ENCODE measurements at places on chromosomes 5 and 9.

DNA sequence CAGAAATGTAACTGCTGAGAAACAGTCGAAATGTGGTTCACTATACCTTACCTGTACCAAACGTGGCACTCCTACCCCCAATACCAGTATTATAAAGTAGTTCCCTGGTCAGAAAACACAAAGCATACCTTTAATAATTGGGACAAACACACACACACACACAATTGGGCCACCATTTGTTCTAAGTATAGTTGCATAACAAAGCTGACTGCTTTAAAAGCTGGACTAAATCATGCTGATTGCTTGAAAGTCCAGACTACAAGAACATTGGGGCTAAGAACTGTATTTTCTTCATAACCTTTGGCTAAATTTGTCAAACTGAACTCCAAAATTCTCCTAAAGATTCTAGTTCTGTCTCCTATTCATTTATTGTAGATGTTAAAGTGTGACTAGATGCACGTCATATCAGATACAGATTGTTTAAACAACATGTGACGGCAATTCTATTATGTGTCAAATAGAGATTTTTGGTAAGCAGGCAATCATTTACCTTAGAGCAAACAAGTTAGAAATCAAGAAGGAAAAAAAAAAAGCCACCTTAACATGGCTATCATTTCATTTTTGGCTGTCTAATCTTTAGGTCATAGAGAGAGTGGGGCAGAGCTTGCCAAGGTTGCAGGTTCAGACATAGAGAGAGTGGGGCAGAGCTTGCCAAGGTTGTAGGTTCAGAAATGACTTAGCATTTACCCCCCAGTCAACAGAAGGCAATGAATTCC, 265.1 kb downstream of the ARL15 start:
- no peak for DNase-seq

GRCh38 chr5:4662756-4663155, 477.4 kb upstream of the ADAMTS16 start:
- no peak for DNase-seq

DNA sequence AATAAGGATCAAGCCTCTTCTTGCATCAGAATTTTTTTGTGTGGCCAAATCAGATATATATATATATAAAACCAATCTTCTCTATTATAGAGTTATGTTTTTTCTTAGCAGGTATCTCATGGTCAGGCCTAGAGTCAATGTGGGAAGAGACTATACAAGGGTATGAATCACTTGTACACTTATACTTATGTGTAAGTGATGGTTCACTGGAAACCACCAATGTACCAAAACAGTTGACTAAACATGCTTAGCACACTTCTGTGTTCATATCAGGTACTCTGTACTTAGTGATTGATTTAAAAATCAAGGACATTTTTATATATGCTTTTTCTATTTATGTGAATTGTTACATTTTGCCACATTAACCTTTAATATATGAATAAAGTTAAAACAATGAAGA, 92.6 kb downstream of the CWC27 start:
- DNase-seq: no peak

GRCh38 chr9:127874301-127875221, 2.9 kb downstream of the AK1 start:
- DNase-seq: no peak

GRCh38 chr5:158473016-158473635, 614.2 kb upstream of the CLINT1 start:
- DNase-seq: no peak

GRCh38 chr5:176529741-176530141, 7.5 kb downstream of the RNF44 start:
- DNase-seq: peak; percentile 37

DNA sequence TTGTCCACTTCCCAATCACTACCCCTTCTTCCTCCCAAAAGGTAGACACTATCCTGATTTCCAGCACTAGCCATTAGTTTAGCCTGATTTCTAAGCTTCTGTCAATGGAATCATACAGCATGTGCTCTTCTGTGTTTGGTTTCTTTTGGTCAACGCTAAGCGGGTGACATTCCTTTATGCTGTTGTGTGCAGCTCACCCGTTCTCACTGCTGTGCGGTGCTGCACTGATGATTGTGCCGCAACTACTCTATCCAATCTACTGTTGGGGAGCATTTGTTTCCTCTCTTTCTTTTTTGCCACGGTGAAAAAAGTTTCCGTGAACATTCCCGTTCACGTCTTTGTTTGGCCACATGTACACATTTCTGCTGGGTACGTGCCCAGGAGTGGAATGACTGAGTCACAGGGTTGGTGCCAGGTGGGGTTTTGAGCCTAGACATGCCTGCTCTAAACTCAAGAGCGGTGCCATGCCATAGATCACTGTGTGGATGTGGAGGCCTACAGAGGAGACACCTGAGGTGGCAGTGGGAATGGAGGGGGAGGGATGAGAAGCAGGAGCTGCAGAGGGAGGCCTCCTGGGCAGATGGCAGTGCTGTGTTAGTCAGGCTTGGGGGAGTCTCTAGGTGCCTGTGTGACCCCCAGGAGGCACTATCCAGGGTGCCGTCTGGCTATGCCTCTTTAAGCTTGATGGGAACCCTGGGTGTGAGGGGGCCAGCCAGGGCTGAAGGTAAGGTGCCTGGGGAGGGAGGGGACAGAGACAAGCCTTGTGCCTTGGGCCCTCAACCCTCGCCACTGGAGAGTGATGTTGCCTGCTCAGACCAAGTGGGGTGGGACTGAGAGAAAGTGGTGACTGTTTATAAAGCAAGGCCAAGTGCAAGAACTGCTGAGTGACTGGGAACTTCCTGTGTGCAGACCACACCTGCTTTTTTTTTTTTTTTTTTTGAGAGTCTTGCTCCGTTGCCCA, 11.4 kb upstream of the ANKRD33B start:
- DNase-seq: no peak

- DNase-seq: no peak
Observed at GRCh38 chr5:102767862-102768261, 12.8 kb downstream of the PAM start.

DNA sequence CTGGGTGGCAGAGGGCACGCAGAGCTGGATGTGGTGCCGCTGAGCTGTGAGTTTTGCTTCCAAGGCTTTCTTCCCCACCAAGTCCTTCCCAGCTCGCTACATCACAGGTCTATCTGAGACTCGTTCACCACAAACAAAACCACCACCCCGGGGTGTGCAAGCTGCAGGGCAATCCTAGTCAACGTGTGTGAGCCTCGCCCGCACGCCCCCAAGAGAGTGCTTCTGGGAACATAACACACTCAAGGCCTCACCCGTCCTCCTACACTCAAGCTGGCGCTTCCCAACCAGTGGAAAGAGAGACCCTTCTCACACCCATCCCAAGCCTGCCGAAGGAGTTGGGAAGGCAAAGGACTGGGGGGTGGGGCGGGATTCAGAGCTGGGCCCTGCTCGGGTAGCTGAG, 10.6 kb downstream of the SNAPC4 start:
- no peak for DNase-seq

GRCh38 chr9:126885131-126885641, 24.7 kb downstream of the ZBTB34 start:
- no peak for DNase-seq

DNA sequence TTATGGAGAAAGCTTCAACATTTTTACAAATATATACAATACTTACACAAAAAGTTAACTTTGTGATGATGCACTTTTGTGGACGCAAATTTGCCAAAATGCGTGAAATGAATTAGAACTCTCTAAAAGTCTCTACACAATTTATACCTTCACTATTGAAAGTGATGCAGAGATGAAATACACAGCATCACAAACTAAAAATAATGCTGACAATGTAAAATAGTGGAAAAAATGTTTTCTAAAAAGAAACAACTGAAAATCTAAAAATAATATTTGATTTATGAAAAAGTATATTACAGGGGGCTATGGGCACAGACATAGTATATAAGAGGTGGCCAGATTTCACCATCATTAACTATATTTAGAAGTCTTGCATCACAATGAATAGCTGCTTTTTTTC, 188.8 kb downstream of the ADCY2 start:
- DNase-seq: no peak

DNA sequence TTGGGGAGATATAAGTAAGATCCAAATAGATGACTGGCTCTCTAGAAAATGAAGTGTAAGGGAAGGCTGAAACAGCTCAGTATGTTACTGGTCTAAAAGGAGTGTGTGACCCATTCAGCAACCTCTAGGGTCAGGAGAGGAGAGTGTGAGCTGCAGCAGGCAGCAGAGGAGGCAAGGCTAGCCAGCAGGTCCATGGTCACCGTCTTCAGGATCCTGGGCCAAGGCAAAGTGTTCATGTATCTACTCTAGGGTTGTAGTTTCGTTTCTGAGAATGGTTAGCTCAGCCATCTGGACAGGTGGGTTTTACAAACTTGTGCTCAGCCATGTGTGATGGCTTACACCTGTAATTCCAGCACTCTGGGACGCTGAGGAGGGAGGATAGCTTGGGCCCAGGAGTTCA, 13.7 kb downstream of the MYO10 start:
- no peak for DNase-seq

- no peak for DNase-seq
Observed at GRCh38 chr5:94771742-94772141, 153.3 kb downstream of the SLF1 start.

DNA sequence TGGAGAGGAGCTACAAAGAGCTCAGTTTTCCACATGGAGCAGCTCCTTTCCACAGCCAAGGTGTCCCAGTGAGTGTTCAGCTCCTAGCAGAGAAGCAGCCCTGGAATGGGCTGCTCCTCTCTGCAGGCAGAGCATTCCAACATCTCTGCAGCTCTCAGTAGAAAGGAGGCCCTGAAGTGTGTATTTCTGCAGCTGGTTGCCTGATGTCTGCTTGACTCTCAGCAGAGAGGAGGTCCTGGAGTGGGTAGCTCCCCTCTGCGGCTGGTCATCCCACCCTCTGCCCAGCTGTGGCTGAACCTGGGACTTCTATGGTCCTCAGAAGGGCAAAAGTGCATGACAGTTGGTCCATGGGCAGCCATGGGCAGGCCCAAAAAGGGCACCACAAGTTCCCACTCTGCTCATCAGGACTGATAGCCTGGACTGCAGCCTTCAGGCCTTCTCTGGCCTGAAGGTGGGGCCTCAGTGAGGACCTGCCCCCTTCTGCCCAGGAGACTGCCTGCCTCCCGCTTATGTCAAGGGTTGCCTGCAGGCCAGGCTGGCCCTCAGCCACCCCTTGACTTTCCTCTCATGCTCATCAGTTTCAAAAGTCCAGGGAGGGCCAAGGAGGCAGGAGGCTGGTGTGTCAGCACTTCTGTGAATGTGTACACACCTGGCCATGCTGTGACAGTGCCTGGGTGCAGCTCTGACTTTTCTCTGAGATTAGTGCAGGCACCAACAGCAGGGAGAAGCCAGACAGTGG, 605.9 kb upstream of the FAM174A start:
- no peak for DNase-seq

DNA sequence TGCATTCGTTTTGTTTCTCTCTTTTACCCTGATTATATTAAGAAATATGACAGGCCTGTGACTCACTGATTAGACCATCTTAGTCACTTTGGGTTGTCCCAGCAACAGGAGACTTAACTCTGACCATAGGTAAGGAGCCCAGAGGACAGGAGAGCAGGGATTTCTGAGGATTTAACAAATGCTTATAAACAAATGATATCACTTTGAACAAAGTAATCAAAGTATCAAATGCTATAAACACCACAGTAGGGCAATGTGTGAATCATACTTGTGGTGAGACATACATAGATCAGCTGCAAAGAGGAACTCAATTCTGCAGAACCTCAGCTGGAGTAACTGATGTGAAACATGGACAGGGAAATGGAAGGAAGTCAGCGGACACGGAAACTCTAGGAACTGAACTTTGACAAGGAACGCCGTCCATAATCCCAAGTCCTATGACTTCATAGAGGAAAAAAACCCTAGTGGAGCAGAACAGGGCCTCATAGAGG, 190.6 kb upstream of the MSX2 start:
- DNase-seq: no peak

DNA sequence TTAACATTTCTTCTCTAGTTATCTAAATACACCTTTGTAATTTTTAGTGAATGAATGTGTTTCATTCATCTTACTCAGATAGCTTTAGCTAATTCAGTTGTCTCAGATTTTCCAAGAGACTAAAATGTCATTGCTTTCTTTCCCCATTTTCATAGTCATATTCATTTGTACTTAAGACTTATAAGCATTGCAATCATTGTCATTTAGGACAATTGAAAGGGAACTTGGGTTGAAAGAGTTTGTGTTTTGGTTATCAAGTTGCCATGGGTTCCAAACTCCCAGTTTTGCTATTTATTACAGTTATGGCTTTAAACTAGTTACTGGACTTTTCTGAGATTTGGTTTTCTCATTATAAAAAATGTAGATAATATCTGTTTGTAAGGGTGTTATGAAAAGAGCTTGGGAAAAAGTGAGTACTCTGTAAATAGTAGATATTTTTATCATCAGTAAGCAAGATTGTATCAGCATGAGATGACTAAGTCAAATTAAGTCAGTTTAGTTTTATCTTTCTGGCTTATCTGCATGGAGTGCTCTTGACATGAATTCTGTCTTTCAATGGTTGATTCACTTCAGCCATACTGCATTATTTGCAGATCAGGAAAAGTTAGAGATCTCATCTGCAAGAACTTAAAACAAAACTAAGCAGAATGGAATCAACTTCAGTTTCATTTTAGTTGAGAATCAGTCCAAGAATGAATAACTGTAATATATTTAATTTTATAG, 107.5 kb downstream of the PBX3 start:
- DNase-seq: no peak
